ENCODE measurements at places on chromosomes 5 and 9.

GRCh38 chr5:149603210-149603609 lies 21.9 kb downstream of the ARHGEF37 start:
- no peak for DNase-seq

GRCh38 chr9:131732636-131733289 lies 7.1 kb downstream of the RAPGEF1 start:
- DNase-seq, result no peak

GRCh38 chr9:133873461-133873891 lies 118.6 kb downstream of the VAV2 start:
- no peak for DNase-seq

GRCh38 chr5:76735762-76736545 lies 20.0 kb downstream of the F2R start:
- no peak for DNase-seq

- no peak for DNase-seq
Measured at GRCh38 chr5:172095368-172096206, 89.1 kb upstream of the FBXW11 start.

- no peak for DNase-seq
Measured at GRCh38 chr9:120873512-120873911, 3.5 kb downstream of the PHF19 start.

- DNase-seq, result no peak
Measured at GRCh38 chr9:34665067-34665380, 2.6 kb upstream of the CCL27 start.

DNA sequence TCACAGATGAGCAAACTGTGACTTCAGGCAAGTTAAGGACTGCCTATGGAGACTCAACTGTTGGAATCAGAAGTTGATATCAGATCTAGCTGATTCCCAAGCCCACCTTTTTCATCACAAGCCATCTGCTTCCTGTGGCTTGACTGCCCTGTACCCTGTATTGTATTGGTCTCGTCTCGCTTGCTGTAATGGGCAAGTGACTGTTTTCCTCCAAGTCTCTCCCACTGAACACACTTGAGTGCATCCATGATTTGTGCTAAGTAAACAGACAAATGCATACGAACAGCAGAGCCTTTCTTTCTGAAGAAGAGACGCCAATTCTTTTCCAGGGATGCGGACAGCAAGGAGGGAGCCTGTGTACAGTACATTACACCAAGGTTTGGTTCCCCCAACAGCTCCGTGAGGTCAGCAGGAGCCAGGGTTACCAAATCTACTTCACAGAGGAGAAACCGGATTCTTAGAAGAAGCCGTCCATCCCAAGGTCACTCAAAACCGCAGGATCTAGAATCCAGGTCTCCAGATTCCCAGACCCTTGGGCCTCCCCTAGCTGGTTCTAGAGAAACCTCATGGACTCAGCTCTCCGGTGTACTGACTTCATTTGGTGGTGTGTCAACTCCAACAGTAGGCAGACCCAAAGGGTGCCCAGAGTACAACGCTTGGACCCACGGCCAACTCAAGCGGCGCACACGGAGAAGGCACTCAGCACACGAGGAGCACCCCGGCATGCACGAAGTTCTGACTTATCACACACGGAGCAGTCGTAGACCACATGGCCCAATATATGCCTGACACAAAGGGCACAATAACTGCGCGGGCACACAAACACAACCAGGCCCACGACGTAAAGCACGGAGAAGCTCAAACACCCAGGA lies 1.1 kb downstream of the BAG1 start:
- DNase-seq, result no peak

DNA sequence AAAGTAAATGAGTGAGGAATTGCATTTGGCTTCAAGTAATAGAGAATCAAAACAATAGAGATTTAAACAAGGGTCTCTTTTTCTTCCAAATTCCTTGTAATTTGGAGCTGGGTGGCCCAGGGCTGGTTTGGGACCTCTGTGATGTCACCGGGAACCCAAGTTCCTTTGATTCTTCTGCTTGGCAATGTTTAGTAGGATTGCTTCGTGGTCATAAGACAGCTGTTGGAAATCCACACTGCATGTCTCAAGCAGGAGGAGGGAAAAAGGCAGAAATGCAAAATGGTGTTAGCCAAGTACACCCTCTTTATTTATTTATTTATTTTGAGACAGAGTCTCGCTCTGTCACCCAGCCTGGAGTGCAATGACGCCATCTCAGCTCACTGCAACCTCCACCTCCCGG lies 72.6 kb upstream of the IL12B start:
- DNase-seq, result no peak

- no peak for DNase-seq
Measured at GRCh38 chr5:86885011-86885410, 267.3 kb downstream of the COX7C start.

GRCh38 chr9:81292056-81292805 lies 397.1 kb downstream of the TLE1 start:
- no peak for DNase-seq

DNA sequence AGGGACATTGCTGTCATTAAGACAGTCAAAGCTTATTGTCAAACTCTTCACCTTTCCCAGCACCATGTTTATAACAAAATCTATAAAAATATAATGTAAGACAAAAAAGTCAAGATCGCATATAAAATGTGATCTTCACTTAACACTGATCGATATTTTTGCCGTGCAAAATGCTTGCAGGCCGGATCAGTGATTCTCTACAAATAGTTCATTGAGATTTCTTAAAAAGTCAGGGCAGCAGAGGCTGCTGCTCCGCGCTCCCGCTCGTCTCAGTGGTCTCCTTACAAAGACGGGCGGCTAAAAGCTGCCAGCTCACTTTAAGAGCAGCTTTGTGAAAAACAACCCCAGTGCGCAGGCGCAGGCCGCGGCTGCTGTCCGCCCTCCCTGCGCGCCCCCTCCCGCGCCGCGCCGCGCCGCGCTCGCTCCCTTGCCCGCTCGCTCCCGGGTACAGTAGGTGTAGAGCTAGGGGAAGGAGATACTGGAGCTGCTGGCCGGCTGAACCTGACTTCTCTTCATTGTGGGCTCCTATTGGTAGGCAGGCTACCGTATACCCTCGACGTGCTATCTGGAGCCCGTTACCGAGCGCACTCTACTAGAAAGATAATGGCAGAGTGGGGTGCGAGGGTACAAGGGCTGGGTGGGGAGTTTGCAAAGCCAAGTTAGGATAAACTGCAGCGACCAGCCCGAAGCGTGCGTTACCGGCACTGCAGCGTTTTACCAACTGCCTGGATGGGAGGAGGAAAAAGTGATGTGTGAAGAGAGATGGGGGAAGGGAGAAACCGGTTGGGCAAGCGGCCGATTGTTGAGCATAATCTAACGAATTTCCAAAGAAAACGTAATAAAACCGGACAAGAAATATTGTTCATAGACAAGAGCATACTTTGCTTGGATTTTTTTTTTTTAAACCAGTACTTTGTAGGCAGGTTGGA lies at the start of gene ARRDC3:
Gene ARRDC3, minus strand, starts transcription at position 291 of the 929 bp plus-strand sequence. Its CDS starts 225 bp downstream, at position 66.
- DNase-seq, result peak; percentile 94

- DNase-seq, result peak; percentile 1
Measured at GRCh38 chr9:107044872-107045271, 181.9 kb downstream of the ZNF462 start.

GRCh38 chr9:21096172-21096900 lies 18.6 kb upstream of the IFNB1 start:
- peak; percentile 17 for DNase-seq

DNA sequence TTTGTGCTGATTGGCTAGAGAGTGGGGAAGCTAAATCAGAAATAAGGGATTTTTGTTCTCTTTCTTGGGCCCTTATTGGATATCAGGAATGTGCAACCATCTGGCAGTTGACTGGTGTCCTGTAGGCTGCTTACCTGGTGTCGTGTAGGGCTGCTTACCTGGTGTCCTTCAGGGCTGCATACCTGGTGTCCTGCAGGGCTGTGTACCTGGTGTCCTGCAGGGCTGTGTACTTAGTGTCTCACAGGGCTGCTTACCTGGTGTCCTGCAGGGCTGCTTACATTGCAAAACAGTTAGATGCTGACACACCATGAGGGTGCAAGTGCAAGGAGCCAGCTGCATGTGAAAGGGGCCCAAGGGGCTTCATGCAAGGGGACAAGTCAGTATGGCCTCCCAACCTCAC lies 249.3 kb downstream of the ICE1 start:
- no peak for DNase-seq

- no peak for DNase-seq
Measured at GRCh38 chr5:41503310-41503709, 7.1 kb downstream of the PLCXD3 start.

DNA sequence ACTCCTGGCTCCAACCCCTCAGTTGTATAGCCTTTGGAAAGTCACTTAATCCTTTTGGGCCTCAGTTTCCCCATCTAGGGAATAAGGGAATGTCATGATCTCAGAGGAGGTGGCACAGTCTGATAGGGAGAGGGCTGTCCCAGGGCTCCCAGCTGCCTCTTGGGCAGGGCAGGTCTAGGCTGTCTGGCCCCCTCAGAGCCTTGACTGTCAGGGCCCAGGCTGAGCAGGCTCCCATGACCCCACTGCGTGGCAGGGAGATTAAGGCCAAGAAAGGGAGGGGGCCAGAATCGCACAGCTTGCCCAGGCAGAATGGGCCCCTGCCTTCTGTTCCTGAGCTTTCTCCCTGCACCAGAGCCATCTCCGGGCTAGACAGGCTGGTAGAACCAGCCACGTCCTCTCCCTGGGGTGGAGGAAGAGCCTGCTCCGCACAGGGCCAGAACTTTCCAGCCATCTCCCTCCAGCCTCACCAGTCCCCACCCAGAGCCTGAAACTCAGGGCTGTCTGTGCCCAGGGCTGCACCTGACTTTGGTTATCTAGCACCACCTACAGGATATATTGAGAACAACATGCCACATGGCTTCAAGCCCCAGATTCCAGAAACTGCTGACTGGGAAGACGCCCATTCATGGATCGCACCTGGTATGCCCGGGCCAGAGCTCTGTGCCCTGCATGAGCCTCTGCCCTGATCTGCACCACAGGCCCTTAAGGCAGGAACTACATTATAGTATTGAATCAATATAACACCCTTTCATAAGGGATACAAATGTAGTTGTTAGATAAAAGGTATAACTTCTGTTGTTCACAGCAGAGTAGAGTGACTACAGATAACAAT lies 32.1 kb downstream of the NAIF1 start:
- peak; percentile 39 for DNase-seq

DNA sequence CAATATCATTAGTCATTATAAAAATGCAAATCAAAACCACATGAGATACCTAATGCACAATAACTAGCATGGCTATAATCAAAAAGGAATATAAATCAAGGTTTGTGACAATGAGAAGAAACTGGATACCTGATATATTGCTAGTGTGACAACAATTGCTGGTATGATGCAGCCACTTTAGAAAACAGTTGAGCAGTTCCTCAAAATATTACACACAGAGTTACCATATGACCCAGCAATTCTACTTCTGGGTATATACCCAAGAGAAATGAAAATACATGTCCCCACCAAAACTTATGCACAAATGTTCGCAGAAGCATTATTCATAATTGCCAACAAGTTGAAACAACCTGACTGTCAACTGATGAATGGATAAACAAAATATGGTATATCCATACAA lies 339.7 kb upstream of the POU5F2 start:
- DNase-seq, result no peak

- no peak for DNase-seq
Measured at GRCh38 chr5:150440948-150441812, 8.4 kb downstream of the RPS14 start.

- DNase-seq, result no peak
Measured at GRCh38 chr9:88988796-88989641, 2.2 kb upstream of the S1PR3 start.

DNA sequence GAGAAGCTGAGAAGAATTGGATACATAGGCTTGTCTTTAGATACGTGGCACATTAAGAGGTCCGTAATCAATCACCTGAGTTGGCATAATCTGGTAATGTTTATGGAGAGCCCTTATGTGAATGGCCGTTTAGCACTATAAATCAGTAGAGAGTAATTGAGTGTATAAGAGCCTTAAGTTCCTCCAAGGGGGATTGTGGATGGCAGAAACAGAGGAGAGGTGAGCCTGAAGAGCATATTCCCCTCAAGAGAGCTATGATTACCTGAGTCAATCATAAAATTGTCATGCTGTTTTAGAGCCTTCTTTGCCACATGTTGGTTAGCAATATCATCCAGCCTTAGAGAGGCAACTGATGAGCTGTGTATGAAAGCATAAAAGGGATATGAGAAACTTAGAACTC lies 58.8 kb downstream of the FOCAD start:
- DNase-seq, result no peak

DNA sequence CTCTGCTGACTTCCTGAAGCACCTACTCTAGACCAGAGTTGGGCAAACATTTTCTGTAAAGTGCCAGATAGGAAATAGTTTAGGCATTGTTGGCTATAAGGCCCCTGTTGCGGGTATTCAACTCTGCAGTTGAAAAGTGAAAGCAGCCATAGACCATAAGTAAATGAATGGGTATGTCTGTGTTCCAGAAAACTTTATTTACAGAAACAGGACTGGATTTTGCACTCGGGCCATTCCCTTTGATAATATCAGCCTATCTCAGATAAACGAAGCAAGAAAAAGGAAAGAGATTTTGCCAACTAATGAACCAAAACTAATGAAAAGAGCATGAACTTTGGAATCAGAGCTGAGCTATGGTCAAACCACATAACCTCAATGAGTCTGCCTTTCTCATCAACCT lies 184.4 kb downstream of the SAXO1 start:
- DNase-seq, result no peak

DNA sequence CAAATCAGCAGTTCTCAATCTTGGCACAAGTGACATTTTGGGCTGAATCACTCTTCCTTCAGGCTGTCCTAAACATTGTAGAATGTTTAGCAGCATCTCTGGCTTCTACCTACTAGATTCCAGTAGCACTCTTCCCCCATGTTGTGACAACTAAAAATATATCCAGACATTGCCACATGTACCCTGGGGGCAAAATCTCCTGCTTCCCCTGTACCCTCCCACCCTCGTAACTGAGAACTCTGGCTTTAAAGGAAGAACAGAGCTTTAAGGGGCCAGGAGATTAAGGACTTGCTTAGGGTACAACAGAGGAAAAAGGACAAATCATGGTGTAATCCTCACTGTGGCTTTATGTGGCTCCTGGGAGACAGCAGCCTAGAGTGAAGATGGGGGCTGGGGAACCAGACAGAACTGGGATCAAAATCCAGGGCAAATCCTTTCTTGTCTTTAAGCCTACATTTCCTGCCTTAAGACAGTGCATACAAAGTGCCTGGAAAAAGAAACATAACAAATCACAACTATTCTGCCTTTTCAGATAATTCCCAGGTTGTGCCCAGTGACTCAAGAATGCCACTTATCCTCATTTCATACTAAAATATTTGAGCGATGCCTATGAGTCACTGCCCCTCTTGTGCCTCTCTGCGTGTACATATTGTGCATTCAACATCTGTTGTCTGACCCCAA lies 109.3 kb downstream of the DAPK1 start:
- DNase-seq, result no peak

DNA sequence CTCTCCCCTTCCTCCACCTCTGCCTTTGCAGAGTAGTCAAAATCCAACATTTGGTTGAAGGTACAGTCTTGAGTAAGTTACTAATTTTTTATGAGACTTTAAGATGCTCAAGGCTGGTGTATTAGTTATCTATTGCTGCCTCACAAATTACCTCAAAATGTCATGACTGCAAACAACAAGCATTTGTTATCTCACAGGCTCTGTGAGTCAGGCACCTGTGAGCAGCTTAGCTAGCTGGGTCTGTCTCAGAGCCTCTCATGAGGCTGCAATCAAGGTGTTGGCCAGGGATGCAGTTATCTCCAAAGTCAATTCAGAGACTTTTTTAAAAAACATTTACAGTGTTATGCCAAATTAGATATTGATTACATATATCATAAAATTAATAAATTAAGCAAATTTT lies 371.3 kb upstream of the RGMB start:
- no peak for DNase-seq
